NCI-H1105 (cell line): ENCODE measurements at places on chromosomes 3 and 15.

GRCh38 chr3:172448661-172449465 lies 607 bp upstream of the GHSR start:
- no peak for DNase-seq

DNA sequence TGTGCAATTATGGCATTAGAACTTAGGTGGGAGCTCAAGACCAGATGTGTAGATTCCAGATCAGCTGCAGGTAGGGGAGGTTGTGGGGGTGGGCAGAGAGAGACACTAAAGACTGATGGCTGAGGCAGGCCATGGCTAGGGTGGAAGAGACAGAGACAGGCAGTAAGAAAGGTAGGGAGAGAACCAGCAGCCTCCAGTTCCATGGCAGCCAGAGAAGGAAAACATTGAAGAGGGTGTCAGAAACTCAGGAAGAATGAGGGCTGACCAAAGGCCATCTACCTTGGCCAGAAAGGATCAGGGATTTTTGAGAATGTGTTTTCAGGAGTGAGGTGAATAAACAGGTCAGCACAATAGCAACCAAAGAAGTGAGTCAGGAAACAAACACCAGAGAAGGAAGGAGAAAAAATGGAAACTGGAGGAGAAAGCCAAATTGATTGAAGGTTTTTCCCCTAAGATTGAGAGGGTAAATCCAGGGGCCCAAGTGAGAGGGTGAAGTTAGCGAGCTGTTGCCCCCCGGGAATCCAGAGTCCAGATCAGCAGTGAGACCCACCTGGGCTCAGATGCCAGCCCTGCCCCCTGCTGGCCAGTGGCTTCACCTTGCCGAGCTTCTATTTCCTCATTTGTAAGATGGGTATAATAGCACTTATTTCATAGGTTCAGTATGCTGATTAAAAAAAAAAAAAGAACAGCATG lies 41.0 kb downstream of the ABHD2 start:
- DNase-seq, result peak; percentile 9

DNA sequence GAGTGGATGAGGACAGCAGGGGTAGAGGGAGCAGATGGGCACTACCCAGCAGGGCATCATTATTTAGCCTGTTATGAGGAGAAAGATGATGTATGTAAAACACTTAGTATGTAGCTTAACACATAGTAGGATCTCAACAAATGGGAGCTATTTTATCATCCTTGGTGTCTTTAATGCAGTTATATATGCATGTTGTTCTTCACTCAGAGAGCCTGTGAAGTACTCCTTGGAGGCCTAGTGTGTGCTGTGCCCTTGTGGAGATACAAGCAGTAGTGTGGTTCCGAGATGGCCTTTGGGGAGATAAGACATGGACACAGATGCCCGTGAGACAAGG lies 124.2 kb downstream of the LIPC start:
- no peak for DNase-seq

GRCh38 chr3:28912120-28912885 lies 368.6 kb upstream of the RBMS3 start:
- DNase-seq, result no peak

DNA sequence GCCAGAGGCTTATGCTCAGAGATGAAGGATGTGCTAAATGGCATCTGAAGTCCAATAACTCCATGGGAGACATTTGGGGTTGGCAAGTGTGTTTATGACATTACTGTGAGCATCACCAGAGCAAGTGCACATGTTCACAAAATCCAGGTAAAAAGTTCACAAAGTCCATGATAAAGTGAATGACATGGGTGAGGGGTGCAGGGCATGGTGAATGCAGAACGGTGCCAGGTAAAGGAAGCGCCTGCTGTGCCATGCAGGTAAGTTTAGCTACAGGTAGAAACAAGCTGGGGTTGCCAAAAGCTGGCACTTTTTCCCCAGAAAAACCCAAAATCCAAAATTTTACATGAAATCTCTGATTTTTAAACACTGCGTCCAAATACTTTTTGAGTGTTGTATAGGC lies 268.2 kb downstream of the ABHD5 start:
- no peak for DNase-seq

- no peak for DNase-seq
These were observed 342.2 kb downstream of the GBE1 start for GRCh38 chr3:81419228-81419627.
